Stimulated activated CD4-positive, alpha-beta T cell treated with anti-CD3 and anti-CD28 coated beads, Interleukin-2, amount 100 ng/mL, for 24 hours (primary cell): ENCODE measurements at places on chromosomes 4 and X.
A peak's percentile ranks its signal among the peaks of the same experiment; 100 is the strongest.

GRCh38 chrX:33434256-33435092 lies 223.1 kb upstream of the DMD start:
- peak; percentile 22 for DNase-seq

GRCh38 chrX:68177542-68177941 lies 255.8 kb downstream of the OPHN1 start:
- no peak for DNase-seq

- DNase-seq, result peak; percentile 1
Measured at GRCh38 chr4:110970642-110971041, 347.8 kb upstream of the PITX2 start.

DNA sequence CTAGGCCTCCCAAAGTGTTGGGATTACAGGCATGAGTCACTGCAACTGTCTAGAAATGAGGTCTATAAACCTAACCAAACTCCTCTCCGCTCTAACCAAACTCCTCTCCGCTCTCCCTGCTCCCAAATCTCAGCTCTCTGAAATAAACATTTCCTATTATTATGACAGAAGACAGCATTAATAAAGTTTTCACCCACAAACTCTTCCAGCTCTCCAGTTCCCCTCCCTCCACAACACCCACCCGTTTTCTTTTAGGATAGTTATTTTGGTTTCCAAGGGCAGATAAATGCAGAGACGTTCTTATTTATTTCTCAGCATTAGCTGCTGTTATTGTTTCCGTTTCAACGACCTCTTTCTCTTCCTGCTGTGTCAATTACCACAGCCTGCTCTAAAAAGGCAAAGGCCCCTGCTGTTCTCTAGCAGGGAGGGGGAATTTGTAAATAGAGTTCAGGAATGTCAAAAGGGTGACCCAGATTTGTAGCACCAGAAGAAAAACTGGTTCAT lies 13.3 kb upstream of the SCD5 start:
- DNase-seq, result no peak

GRCh38 chr4:82774711-82775171 lies 23.9 kb downstream of the SCD5 start:
- no peak for DNase-seq

- peak; percentile 10 for DNase-seq
Measured at GRCh38 chrX:85243761-85244449, at the start of the genes SATL1 and ZNF711. Gene SATL1 (minus strand): TSS chrX:85243779. CDS start chrX:85108968, 134,811 bp downstream. Gene ZNF711 (plus strand): TSS chrX:85243991. CDS start chrX:85247573, 3,582 bp downstream.

GRCh38 chr4:121943941-121944340 lies 7.9 kb downstream of the TRPC3 start:
- peak; percentile 20 for DNase-seq

- DNase-seq, result no peak
Measured at GRCh38 chrX:151268836-151269235, 92.5 kb downstream of the GPR50 start.

- DNase-seq, result no peak
Measured at GRCh38 chr4:140688711-140689598, 67.2 kb downstream of the TBC1D9 start.

DNA sequence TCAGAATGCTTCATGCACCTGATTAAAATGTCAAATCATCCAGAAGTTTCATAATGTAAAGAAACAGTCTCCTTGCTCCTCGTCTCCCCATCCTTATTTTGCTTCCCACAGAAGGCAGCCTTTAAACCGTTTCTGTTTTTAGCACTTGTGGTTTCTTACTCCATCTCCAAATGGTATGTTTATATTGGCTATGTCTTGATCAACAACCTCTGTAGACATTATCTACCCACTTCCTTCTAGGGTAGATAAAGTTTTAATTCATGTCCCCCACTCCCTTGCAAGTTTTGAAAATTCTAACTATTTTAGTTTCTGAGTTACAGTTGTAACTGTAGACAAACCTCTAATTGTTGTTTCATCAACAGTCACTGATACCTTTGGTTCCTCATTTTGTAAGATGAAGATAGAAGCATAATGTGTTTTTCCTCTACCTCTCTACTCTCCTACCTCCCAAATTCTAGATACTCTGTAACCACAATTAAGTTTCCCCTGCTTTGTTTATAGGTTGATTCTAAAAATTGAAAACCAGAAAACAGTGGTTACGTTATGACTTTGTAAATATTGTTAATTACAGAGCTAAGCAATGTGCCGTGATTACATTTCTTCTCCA lies 291.7 kb upstream of the GATB start:
- DNase-seq, result no peak

GRCh38 chr4:40908297-40908696 lies 158.5 kb downstream of the NSUN7 start:
- DNase-seq, result no peak

DNA sequence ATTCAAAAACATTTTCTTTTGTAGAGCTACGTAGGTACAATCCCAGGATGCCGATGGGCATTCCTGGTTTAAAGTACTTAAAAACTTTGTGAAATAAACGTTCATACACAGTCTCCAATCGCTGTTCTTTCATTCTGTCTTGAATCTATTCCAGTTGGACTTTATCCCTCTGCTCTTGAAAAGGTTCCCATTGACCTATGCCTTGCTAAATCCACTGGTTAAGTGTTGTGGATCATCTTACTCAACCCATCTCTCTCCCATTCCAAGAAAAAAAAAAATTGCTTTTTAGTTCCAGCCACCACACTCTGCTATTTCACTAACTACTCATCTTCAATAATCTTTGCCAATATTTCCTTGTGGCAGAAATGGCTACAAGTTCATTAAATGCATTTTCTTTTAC lies 542.3 kb upstream of the GRIA3 start:
- DNase-seq, result no peak

GRCh38 chr4:3419836-3420605 lies 21.7 kb upstream of the HGFAC start:
- no peak for DNase-seq

DNA sequence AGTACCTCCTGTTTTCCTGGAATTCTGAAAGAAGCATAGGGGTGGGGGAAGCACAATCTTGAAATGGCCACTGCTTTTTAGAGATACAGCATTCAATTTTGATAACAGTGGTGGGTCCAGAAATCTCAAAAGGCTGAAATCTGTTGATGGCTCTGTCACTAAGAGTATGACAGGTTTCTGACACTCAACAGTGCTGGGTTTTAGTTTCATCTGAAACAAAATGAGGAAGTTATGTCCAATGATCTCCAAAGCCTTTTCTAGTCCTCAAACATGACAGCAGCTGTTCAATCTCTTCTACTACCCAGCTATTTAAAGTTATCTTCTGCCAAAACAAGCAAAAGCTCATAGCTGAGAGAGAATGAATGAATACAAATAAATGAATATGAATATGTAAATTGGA lies 110.5 kb downstream of the IL1RAPL1 start:
- DNase-seq, result no peak

DNA sequence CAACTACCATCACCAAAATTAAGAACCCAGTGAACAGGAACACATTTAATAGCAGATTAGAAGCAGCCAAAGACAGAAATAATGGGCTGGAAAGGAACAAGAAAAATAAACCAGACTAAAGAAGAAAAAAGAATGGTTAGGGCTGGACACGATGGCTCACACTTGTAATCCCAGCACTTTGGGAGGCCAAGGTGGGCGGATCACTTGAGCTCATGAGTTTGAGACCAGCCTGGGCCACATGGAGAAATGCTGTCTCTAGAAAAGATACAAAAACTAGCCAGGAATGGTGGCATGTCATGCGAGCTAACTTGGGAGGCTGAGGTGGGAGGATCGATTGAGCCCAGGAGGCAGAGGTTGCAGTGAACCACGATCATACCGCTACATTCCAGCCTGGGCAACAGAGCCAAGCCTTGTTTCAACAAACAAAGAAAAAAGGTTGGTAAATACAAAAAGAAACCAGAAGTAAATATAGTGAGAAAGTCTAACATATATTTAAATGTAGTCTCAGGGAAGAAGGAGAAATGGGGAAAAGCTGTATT lies 102.0 kb downstream of the AFAP1 start:
- DNase-seq, result no peak

- no peak for DNase-seq
Measured at GRCh38 chr4:91064157-91064853, 937.1 kb downstream of the CCSER1 start.

GRCh38 chrX:155632431-155633100 lies 19.8 kb upstream of the TMLHE start:
- DNase-seq, result no peak

GRCh38 chr4:173490256-173490655 lies 39.8 kb downstream of the HAND2 start:
- DNase-seq, result no peak

GRCh38 chr4:112516066-112516470 lies at the start of gene NEUROG2:
Gene NEUROG2 (minus strand): TSS chr4:112516180. CDS start chr4:112515475, 705 bp downstream.
- DNase-seq, result no peak

- DNase-seq, result no peak
Measured at GRCh38 chr4:89000844-89001360, 56.1 kb downstream of the FAM13A start.

DNA sequence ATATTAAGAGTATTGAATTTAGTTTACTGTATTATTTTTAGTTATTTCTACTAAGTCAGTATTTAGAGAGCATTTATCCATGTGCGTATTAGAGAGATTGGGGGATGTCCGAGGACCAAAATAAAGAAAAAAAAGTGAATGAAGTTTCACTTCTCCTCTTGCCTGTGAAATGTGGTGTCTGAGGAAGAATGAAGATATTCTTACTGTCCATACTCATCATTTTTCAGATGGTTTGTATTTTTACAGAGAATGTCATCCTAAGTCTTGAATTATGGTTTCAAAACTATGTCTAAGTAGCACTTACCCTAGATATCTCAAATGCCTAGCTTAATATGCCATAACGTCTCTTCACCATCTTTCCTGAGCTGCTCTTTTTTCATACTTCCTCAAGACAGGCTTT lies 854.3 kb downstream of the C4orf33 start:
- DNase-seq, result no peak

DNA sequence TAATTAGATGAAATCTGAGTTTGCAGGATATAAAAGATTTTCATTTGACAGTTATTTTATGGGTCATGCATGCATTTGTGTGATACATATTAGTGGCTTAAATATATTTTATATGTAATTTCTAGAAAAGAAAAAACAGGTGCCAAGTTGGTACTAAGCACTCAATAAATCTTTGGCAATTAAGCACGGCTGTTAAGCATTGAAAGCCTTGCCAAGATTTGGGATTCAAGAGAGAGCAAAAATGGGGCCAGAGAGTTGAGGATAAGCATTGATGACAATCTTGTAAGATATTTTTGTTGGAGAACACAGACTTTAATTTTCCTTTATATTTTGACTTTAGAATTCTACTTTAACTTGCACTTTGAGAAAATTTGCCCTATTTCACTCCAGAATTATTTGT lies 249.8 kb upstream of the MAD2L1 start:
- DNase-seq, result no peak

- no peak for DNase-seq
Measured at GRCh38 chr4:27148211-27148895, 287.7 kb downstream of the STIM2 start.

- no peak for DNase-seq
Measured at GRCh38 chrX:45009371-45010000, 136.5 kb downstream of the KDM6A start.

DNA sequence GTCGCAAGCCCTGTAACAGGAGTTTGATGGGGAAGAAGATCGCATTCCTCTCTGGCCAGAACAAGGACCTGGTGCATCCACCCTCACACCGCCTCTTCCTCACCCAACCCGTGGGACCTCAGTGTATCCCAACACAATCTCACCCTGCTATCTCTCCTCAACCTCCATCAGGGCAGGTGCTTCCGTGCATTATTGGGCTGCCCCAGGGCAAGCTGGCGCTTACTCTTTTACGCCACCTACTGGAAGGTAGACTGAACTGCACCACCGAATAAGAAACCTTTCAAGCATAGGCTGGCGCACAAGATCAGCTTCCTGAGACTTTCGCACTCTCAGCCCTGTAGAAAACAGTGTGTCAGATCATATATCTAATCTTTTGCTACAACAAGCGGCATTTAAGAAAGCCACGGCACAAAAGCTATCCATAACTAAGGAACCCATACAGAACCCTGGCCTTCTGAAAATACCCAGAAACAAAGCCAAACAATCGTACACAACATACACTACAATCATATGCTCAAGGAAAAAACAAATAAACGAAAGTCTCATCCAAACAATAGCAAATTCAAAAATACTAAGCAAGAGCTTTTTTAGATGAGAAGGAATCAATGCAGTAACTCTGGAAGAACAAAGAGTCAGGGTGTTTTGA lies 209.3 kb downstream of the UGT8 start:
- DNase-seq, result peak; percentile 10

DNA sequence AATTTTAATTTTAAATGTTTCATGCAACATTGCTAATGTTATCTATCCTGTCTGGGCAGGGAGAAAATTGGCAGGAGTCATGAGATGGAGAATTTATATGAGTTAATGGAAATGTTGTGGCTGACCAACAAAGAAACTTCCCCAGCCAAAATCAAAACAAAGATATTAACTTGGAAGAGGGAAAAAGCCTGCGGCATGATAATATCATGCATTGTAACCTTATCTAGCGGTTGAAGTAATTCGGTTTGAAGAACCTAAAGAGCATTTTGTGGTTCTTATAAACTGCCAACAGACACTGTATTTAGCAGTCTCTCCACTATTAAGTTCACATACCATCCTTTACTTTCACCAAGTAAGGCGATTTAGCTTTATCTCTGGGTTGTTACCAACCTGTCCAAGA lies 42.3 kb downstream of the DKK2 start:
- DNase-seq, result no peak

- DNase-seq, result no peak
Measured at GRCh38 chr4:26807330-26807729, 53.3 kb upstream of the STIM2 start.

GRCh38 chrX:109733613-109734083 lies 591 bp upstream of the ACSL4 start:
- no peak for DNase-seq

- no peak for DNase-seq
Measured at GRCh38 chr4:40434126-40434687, 99.1 kb downstream of the CHRNA9 start.

GRCh38 chr4:48262926-48263325 lies 6.7 kb downstream of the TEC start:
- DNase-seq, result no peak

- no peak for DNase-seq
Measured at GRCh38 chrX:130626521-130626920, 224.7 kb downstream of the RBMX2 start.

- DNase-seq, result no peak
Measured at GRCh38 chrX:122094611-122095010, 1047.2 kb downstream of the GLUD2 start.

DNA sequence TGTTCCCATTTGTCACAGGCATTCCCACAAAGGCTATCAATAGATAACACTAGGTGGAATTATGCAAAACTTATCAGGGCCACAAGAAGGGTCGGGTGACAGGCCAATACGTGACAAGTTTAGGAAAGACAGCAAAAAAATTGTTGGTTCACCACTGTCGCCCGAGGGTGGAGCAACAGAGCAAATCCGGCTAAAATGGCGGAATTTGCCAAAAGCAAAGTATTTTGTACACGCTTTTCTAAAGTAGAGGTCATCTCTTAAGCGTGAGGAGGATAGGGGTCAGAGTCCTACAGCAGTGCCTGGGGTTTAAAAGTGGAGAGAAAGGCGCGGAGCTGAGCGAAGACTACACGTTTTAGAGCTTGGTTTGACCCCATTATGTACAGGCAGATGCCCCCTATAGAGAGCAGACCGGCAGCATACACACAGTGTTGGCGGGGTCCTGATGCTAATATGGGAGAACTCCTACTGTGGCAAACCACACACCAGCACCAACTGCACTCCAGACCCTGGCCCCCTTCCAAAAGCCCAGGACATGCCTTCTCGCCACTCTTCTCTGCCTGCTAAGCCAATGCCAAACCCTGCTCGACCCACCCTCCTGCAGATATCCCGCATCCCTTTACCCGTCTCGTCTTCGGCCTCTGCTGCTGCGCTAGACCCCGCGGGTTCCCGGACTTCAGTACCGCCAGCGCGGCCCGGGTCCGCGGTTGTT lies 733 bp downstream of the CCNA2 start:
- DNase-seq, result peak; percentile 30
